ENCODE measurements at places on chromosomes 6 and 20.

- DNase-seq: no peak
Observed at GRCh38 chr6:166763606-166764472, 136.8 kb upstream of the RPS6KA2 start.

DNA sequence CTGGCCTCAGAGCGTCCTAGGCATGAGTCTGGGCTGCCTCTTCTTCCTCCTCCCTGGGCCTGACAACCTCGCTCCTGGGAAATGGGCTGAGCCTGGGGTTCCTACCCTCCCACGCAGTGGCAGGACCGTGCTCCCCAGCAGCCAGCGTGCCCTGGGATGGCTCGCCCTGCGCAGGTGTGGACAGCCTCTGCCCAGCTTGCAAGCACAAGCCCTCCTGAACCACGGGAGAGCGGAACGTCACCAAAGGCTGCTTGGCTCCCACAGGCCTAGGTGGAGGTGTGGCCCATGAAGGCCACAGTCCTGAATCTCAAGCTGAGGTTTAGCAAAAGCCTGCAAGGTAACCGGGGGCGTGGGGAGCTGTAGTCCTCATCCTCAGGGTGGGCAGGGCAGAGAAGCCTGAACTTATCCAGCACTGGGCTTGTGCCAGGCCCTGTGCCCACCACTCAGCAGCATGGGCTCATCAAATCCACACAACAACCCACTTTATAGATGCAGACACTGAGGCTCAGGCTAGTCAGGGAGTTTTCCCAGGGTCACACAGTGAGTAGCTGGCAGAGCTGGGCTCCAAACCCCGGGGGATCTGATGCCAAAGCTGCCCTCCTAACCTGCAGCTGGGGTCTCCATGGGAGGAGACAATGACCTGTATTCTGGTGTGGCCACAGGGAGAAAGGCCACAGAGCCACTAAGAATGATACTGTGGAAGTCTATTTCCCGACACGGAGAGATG, 25.3 kb downstream of the RBM38 start:
- no peak for DNase-seq

DNA sequence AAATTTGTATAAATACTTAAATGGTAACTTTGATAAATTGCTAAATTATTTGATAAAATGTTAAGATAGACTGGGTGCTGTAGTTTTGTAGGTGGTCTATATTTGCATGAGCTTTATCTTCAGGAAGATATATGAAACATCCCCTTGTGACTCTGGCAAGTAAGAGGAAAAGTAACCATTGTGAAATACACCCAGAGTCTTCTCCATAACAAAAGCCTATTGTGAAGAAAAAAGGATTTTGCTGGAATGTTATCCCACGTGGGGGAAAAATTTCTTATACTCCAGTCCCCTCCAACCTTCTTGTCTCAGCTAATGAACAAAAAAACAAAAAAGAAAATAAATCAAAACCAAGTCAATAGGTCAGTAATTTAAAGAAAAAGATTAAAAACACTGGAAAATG, 600.7 kb downstream of the HDGFL1 start:
- no peak for DNase-seq

DNA sequence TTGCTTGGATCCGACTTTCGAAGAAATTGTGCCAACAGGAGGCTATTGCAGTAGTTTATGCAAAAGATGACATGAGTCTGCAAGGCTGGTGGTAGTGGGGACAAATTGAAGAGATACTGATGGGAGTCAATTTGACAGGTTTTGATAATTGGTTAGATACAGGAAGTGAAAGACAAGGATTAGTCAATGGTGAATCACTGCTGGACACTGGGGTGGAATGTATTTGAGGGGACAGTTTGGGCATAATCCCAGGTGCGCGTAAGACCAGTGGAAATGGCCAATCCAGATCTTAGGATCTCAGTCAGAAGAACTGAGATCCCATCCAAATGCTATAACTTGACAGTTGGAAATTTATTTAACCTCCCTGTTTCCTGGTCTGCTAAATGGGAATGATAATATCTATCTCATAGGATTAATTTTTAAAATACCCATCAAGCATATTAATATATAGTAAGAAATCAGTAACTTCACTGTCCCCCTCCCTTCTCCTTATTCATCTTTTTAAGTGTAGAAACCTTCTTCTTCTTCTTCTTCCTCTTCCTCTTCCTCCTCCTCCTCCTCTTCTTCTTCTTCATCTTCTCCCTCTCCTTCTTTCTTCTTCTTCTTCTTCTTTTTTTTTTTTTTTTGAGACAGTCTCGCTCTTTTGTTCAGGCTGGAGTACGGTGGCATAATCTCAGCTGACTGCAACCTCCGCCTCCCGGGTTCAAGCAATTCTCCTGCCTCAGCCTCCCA, 30.9 kb upstream of the ERVFRD-1 start:
- DNase-seq: no peak

DNA sequence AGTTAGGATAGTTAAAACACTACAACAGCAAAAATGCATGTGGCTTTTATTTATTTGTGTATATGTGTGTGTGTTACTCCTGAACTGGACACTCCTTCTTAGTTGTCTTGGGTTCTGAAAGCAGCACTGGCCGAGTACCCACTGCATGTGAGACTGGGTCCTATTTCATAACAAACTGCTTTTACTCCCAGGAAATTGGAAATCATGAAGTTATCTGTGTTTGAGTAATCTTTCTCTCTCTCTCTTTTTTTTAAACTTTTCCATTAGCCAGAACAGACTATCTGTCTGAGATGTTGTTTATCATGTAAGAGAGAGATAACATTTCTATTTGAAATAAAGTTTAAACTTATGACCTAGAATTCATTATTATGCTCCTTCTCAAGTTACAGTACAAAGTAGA, 110.4 kb downstream of the LIN28B start:
- no peak for DNase-seq

DNA sequence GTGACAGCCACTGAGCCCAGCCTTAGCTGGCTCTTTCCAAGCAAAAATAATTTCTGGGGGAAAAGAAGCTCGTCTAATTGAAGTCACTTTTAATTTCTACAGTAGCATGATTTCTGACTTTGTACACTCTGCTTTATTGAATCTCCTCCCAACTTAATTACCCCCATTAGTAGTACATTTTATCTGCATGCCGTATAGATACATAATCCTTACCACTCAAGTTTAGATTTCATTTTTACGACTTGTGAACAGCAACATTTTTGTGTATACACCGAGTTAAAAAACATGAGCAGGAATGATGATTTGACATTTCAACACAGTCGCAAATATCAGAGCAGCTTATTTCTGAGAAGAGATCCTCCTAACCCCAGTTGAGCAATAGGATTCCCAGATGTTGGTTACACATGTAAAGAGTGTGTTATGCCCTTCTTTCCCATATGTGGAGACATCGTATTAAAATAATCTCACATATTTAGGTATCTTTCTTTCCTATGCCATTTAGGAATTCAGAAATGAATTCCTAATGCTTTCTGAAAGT, 127.3 kb upstream of the MTHFD1L start:
- DNase-seq: no peak

- no peak for DNase-seq
Observed at GRCh38 chr20:24305371-24305770, 164.1 kb upstream of the SYNDIG1 start.

- DNase-seq: no peak
Observed at GRCh38 chr20:965956-966355, 36.2 kb downstream of the RSPO4 start.

GRCh38 chr6:39080246-39080875, 31.8 kb downstream of the GLP1R start:
- DNase-seq: no peak

DNA sequence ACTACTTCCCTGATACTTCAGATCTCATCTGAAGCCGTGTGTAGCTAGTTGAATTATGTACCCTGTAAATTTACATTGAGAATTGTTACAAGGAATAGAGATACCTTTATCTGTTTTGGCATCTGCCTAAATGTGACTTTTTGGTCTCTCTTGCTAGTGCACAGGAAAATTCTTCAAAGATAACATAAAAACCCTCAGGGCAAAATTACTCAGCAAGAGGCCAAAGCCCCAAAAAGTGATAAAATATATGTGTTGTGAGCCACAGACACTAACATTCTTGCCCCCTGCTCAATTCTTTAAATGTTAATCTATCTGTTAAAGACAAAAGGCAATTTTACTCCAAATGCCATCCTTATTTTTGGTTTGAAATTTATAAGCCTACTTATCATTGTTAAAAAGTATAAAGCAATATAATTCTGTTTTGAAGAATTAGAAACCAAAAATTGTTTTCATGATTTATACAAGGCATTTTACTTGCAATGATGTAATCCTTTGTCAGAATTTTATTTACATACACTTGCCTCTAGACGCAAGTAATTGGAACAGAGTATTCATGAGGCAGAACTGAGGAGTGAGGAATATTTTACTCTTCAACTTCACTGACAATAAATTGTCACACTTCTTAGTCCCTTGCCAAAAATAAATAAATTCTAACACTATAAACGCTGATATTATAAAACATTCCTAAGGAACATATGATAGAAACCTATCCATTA, 186.2 kb downstream of the EPM2A start:
- DNase-seq: no peak

GRCh38 chr6:20279051-20279450, 66.8 kb upstream of the MBOAT1 start:
- no peak for DNase-seq

GRCh38 chr6:37134396-37135191, 35.4 kb upstream of the PIM1 start:
- DNase-seq: no peak

- no peak for DNase-seq
Observed at GRCh38 chr6:103617642-103618041, 1242.1 kb downstream of the HACE1 start.

DNA sequence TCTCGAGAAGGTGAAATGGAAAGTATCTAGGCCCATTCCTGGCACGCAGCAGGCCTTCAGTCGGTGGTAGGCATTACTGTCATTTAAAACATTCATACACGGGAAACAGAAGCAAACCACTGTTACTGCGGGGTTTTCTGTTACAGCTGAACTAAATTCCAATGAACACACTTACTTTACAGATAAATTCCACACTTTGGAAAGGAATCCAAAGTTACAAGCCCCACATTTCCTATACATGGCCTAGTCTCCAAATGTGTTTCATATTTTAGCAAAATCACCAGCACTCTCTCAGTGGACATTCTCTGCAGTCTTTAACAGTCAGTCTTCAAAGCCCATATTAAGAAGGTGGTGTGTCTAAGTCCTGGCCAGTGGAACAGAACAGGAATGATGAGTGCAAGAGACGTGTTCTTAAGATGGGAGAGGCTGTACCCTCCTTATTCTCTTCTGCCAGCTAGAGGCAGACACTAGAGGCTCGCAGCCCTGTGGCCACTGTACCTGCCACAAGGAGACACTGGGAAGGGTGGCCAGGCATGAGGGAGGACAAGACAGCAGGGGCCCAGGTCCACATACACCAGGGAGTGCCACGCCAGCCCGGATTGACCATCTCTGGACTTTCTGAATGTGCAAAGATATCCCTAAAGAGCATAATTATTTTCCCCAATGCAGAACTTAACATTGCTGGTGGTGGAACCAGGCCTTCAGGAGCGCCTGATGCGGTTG, 76.4 kb downstream of the CDC5L start:
- DNase-seq: no peak

DNA sequence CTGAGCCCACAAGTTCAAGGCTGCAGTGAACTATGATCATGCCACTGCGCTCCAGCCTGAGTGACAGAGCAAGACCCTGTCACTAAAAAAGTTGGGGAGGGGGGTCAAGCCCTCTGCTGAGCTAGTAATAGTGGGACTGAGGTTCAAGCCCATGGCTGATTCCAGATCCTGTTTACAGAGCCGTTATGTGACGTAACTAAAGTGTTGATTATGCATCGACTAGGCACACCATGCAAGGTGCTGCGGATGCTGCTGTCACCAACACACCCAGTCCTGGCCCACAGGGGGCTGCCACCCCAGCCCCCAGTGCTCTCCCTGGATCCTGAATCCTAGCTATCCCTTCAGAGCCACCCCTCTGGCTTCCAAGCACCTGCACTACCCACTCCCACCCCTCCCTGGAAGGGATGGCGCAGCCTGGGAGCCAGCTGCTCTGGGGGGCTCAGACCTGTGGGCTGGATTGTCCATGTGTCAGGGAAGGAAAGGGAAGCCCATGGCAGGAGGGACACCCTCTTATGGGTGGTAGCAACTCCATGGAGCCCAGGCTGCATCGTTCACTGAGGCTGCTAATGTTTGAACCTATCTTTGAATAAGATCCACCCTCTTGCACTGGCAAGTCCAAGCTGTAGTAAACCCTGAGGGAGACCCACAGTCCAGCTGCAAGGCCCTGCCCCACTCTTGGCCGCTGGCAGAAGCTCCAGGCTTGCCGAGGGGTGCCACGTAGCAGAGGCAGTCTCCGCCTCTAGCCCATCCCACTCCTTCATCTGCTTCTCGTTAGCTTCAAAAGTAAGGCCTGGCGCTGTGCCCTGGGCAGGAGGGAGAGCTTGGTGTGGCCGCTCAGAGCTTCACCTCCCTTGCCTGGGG, 95.0 kb downstream of the SNX5 start:
- no peak for DNase-seq

GRCh38 chr20:36663031-36663430, 17.0 kb upstream of the SLA2 start:
- DNase-seq: no peak

- DNase-seq: no peak
Observed at GRCh38 chr6:158830736-158831135, 11.6 kb upstream of the EZR start.

DNA sequence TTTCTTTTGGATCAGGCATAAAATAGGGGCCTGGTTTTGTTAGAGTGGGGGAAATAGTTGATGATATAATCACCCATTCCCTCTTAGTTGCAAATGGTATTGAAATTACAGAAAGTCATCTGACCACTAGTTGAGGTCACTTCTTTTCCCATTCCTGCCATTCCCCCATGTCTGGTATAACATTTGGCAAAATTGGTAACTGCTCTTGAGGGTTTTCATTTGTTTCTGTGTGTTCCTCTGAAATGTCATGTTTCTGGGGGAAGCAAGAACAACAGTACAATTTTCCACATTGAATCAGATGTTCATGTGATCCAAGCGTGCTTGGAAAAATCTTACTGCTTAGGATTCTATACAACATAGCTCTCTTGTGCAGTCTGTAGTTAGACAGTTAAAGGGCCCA, 7.3 kb downstream of the AIG1 start:
- DNase-seq: no peak

DNA sequence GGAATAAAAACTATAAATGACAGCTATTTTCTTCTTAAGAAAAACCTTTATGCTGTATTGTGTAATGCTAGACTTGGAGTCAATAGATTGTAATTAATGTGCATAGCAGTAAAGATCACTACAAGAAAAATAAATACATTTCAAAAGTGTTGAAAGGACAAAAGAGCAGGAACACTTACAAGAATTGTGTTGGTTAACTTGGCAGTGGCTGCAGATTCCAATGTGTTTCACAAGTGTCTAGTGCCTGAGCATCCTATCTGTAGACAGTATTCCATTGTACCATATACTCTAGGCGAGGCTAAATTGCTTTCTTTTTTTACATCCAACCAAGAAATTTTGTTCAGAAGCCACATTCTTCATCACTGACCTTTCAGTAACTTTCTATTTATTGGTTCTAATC, 924.1 kb downstream of the EPHA7 start:
- no peak for DNase-seq

GRCh38 chr20:6680854-6681253, 86.6 kb upstream of the BMP2 start:
- no peak for DNase-seq

Measured in stimulated activated CD8-positive, alpha-beta memory T cell treated with anti-CD3 and anti-CD28 coated beads, Interleukin-7, amount 100 ng/mL, for 24 hours (primary cell).